ENCODE measurements at places on chromosomes 13 and 19.

GRCh38 chr13:83201506-83201905 is 680.8 kb downstream of the SLITRK1 start:
- no peak overlapping the region for H3K27ac ChIP-seq
- H3K4me3 ChIP-seq, result no peak overlapping the region
- H3K27me3 ChIP-seq, result no peaks in the 10 kb centered on the region
- no peaks in the 10 kb centered on the region for H3K36me3 ChIP-seq

- DNase-seq, result no peak
- no peaks in the 10 kb centered on the region for H3K27me3 ChIP-seq
- H3K27ac ChIP-seq, result no peak overlapping the region
These were observed 50.0 kb downstream of the TEX26 start for GRCh38 chr13:30982506-30982905.

GRCh38 chr13:53214433-53214832 is 185.8 kb downstream of the OLFM4 start:
- no peak for DNase-seq
- no peaks in the 10 kb centered on the region for H3K27me3 ChIP-seq
- no peaks in the 10 kb centered on the region for H3K4me1 ChIP-seq
- no peak overlapping the region for H3K4me3 ChIP-seq

DNA sequence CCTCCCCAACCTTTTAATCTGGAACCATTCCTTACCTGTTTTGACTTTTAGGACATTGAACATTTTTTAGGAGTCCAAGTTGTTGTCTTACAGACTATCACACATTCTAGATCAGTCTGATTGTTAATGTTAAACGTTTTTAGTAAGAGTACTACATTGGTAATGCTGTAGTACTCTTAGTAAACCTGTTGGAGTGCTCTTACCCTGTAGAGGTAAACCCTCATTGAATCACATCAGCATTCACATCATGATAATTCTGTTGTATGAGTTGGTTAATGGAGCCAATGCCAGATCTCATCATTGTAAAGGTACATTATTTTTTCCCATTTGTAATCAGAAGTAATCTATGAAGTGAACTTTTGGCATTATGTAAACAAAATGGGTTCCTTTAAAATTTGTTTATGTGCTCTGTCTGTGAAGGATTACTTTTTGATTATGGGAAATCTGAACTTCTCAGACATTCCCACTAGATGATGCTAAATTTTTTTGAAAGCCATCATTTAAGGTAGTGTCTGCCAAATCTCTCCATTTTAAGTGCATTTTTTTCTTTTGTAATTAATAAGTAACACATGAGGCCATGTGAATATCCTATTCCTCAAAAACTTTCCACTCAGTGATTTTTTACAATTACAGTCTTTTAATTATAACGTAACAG is 55.2 kb downstream of the VWA8 start:
- H3K4me3 ChIP-seq, result no peak overlapping the region

DNA sequence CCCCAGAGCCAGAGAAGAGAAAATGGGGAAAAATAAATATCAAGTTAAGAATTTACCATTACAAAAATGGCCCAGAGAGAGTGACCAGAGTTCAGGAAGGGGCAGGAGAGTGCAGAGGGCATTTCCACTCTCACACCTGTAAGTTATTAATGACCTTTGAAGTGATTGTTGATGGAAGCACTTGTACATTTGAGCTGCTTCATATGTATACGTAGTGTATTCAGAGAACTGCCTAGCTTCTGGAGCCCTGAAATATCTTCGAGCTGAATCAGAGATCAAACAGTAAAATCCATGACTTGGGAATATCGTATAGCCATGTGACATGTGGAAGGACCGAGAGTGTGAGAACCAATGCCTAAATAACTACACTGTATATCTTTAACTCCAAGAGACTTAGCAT is 49.2 kb upstream of the PCCA start:
- H3K36me3 ChIP-seq, result no peaks in the 10 kb centered on the region
- DNase-seq, result no peak
- no peak overlapping the region for H3K27ac ChIP-seq
- H3K4me3 ChIP-seq, result no peak overlapping the region
- H3K4me1 ChIP-seq, result no peaks in the 10 kb centered on the region
- no peaks in the 10 kb centered on the region for H3K27me3 ChIP-seq

DNA sequence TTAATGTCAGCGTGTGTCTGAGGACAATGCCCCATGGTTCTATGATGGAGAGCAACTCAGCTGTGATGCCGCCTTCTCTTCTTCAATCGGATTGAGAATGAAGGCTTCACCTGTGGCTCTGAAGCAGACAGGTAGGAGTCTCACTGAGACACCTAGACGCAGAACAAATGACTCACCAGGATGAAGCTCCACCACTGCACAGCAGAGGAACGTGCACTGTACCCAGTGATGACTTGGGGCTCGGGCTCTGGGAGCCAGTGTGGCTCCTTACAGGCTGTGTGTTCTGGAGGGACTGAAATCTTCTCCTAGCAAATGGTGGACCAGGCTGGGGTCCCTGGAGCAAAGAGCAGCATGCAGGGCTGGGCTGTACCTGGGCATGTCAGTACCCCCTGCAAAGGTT is 44.0 kb downstream of the CCDC70 start:
- H3K27me3 ChIP-seq, result no peaks in the 10 kb centered on the region
- H3K4me3 ChIP-seq, result no peak overlapping the region
- H3K36me3 ChIP-seq, result no peaks in the 10 kb centered on the region
- H3K4me1 ChIP-seq, result no peaks in the 10 kb centered on the region
- no peak for DNase-seq
- no peak overlapping the region for H3K27ac ChIP-seq

- peaks cover 3% of the 10 kb centered on the region for H3K27me3 ChIP-seq
- no peaks in the 10 kb centered on the region for H3K4me1 ChIP-seq
- no peak overlapping the region for H3K27ac ChIP-seq
- no peaks in the 10 kb centered on the region for H3K36me3 ChIP-seq
- DNase-seq, result no peak
These were observed 31.8 kb upstream of the ADGRE5 start for GRCh38 chr19:14349426-14349825.

All from prostate gland (tissue), 2 donors.